ENCODE measurements at places on chromosomes 3 and 15.

- DNase-seq = no peak
Measured at GRCh38 chr15:32840507-32841245, 122.9 kb downstream of the GREM1 start.

- no peak for DNase-seq
Measured at GRCh38 chr3:139827833-139828232, 107.2 kb upstream of the CLSTN2 start.

DNA sequence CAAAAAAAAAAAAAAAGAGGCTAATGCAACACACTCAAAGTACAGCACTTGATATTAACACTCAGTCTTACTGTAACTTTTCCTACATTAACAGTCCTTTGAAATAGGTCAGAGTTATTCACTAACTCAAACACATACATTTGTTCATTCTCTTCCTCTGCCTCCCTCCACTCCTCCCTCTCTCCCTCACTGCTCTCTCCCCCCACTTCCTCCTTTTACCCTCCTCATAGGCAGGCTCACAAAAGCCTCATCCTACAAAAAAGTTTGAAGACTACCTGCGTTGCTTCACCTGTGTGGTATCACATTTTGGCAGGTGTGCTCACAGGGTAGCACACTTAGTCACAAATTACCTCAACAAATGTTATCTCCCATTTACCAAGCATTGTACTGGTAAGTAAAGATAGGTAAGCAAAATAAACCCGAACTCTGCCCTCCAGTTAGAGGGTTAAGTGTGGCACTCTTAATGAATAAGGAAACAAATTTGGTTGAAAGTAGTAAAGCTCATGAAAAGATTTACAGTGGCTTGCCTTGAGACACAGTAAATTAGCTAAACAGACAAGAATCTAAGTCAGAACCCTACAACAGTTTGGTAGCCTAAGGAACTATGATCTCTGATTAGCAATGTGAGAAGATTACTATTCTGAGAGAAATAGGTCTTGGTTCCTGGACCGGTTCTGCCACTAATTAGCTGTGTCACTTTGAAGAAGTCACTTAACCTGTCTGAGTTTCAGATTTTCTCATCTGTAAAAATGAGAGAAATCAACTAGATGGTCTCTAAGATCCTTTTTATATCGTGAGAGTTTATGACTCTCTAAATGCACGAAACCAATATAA is 151.0 kb upstream of the MLF1 start:
- DNase-seq = no peak

DNA sequence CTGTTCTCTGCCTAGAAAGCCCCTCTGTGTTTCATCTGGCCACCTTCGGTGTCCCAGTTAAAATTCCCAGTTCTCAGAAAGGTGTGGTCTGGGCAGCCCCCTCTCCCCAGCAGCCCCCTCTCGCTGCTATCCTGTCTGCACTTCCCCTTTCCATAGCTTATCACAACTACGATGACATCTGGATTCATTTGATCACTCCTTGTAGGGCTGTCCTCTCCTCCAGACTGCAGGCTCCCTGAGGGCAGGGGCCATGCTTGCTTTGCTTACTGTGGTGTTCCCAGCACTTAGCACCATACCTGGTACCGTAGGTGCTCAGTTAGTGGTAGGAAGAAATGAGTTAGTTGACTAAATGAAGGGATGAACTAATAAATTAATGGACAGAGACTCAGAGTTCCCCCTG is 26.3 kb upstream of the GOLGA6C start:
- no peak for DNase-seq

DNA sequence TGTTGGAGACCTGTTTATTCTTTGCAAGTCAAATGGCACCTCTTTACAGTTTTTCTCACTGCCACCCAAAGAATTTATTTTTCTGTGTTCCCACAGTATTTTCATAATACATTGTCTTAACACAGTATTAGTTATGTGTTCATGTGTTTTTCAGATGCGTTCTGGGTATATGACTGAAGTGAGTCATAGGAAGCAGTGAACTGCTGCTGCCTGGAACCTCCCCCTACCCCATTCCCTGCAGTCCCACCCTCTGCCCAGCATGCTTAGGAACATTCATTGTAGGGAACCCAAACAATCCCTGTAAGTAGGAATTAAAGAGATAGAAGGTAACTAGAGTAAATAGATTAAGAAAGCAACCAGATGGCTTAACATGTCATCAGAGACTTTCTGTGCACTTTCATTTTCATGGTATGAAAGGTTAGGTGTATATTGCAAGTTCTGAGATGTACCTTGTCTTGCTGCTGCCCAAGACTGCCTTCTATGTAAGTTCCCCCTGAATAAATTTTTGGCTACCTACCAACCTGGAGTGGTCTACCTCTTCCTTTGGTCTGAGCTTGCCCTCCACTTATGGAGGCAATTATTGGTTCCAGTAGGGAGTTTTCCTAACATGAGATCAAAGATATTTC is 21.9 kb upstream of the SQOR start:
- DNase-seq = no peak

- DNase-seq = no peak
Measured at GRCh38 chr3:72906154-72906553, 18.3 kb downstream of the GXYLT2 start.

- no peak for DNase-seq
Measured at GRCh38 chr15:50017522-50017921, 101.5 kb downstream of the ATP8B4 start.

- DNase-seq = no peak
Measured at GRCh38 chr3:135970506-135971116, 5.1 kb downstream of the PPP2R3A start.

DNA sequence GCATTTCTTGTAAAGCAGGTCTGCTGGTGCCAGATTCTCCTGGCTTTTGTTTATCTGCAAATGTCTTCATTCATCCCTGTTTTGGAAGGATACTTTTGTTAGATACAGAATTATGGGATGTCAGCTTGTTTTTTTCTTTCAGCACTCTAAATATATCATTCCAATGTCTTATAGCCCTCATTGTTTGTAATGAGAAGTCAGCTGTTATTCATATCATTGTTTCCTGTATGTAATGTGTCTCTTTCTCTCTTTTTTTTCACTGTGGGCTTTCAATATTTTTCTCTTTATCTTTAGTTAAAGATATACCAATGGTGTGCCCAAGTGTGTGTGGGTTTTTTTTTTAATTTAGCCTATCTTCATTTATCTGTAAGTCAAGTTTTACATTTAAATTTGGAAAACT is 65.6 kb upstream of the DCP1A start:
- DNase-seq = no peak

- DNase-seq = no peak
Measured at GRCh38 chr15:70083946-70084345, 13.8 kb downstream of the TLE3 start.

GRCh38 chr3:124777762-124778470 is 47.7 kb downstream of the UMPS start:
- DNase-seq = no peak

- DNase-seq = no peak
Measured at GRCh38 chr3:58588030-58588614, 10.9 kb upstream of the FAM107A start.

DNA sequence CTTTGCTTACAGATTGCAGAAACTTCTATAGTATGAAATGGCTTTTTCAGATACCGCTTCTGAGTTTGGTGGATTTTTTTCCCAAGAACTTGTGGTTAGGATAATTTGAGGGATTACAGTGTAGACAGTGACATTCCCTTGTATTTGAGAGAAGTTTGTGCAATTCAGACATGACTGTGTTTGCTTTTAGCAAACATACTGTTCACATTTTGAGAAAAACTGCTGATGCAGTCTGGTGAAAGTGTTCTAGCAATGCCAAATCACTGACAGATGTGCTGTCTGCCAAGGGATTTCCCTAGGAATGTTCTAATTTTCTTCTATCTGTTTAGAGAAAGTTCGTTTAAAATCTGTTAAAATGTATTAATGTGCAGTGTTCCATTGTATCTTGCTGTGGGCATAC is 652.6 kb downstream of the FHIT start:
- no peak for DNase-seq

DNA sequence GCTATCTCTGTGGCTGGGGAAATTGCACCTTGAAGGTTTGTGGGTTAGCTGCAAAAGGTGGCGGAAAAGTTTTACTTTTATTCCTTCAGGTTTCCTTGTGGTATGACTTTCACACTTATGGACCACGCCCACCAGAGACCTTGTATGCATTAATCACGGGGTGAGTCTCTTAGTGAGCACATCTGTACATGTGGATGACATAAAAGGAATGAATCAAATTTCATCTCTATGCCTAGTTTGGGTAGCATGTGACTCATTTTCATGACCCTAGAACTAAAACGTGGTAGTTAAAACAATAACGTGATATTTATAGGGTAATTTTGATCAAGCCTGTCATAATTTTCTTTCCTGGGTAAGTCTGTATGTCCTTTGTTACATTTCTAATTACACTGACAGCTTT is 141.7 kb downstream of the PDCD6IP start:
- no peak for DNase-seq

DNA sequence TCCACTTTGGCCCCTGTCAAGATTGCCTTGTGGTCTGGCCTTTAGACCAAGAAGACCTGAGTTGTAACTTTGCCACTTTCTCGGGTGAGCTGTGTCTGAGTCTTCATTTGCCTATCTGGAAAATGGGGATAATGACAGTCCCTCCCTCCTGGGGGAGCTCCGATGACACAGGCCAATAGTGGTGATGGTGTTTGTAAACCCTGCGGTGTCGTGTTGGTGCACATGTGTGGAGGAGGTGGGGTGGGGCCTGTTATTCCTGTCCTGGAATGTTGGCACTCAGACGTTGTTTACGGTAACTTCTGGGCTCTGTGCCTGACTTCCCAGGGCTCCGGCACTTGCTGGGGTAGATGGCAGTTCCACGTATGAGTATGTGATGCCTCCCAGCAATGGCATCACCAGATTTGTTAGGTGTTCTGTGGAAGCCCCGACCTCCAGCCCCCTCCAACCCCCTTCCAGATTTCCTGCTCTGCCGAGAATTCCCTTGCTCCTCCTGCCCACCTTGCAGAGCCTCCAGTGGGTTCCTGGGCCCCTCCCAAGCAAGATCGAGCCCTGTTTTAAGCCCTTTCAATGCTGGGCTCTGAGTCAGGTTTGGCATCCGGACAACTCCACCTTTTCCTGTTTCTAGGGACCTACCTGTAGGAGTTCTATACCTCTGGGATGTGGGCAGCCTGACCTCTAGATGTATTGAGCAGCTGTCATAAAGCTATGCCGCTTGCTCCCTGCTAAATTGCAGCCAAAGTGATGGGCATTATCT is 31.4 kb downstream of the HRH1 start:
- no peak for DNase-seq

DNA sequence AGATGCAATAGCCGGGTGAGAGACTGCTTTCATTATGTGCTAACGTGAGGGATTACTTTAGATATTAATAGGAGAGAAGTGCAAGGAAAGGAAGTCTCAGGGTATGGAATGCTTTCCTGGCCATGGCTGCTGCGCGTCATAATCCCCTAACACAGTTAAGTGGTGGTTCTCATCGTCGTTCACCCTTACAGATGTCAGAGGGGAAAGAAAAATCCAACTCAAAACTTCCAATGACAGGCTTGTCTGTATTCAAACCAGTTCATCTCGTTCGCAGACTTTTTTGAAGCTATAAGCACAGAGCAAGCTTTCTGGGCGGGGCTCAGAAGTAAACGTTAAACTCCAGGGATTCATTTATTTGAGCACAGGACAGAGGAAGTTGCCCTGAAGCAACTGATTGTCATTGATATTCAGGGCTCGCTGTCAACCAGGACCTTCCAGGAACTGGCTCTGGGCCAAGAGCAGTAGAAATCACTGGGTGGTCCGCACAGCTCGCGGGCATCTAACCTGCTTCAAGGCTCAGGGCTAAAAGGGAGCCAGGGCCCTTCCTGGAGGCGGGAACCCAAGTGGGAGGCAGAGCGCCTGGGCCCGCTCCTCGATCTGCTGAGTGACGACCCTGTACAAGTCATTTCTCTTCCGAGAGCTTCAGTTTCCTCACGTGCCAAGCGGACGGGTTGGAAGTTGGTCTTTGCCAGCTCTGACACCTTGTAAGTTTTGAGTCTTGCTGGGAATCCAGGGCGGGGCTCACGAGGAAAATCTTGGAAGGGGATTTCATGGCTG is 1.1 kb upstream of the LPP start:
- DNase-seq = no peak

GRCh38 chr15:82108489-82109078 is 62.8 kb upstream of the MEX3B start:
- no peak for DNase-seq

DNA sequence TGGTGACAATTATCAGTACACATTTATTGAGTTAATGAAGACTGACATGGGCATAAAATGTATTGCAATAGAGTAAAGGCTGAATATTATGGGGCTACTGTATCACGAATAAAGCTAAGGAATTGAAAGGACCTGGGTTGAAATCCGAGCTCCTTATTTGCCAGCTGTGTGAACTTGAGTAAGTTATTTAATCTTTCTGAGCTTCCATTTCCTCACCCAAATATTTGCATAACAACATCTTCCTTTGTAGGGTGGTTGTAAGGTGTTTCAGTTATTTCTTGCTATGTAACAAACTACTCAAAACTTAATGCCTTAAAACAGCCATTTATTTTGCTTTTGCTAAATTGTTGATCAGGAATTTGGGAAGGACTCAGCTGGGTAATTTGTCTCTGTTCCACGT is 111.1 kb upstream of the TSC22D2 start:
- DNase-seq = no peak

DNA sequence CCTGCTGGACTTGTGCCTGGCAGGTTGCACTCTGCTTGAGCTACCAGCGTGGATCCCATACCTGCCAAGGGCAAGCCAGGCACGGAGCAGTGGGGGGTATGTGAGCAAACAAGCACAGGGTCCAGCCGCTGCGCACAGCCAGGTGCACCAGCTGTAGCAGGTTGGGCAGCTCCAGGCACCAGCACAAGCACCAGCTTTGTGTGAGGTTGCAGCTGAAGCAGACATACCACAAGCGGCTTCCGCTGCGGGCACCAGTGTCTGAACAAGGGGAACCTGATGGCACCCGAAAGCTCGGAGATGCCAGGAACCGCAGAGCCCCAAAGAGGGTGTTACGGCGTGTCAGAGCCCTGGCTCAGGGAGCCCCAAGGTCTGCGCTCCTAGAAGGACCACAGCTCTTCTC is 472.7 kb upstream of the ARL6 start:
- no peak for DNase-seq

DNA sequence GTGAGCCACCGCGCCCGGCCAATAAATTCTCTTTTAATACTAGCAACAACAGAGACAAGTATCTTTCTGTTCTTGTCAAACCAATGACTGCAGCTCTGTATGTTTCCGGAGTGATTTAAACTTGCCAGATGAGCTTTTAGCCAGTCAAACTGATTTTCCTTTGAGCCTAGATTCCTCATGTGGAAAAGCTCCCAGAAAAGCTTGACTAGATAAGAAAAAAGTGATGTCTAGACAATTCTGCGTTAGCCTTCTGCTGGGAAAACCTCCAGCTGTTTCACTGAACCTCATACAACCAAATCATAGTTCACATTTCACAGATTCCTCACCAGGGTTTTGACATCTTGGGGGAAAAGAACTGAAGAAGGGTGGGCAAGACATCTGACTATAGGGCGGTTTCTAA is 78.6 kb downstream of the MAGI1 start:
- DNase-seq = no peak

- no peak for DNase-seq
Measured at GRCh38 chr3:194851254-194851653, 165.6 kb downstream of the FAM43A start.

GRCh38 chr15:52794665-52795463 is 4.7 kb upstream of the ONECUT1 start:
- DNase-seq = no peak

Measured in anterior cingulate cortex (tissue), 58 donors.